ENCODE measurements at places on chromosomes 13 and 19. TPM values are rescaled to one million over a fixed set of nuclear protein-coding genes. Genes with fewer than 3 reads are reported as not detected.

Gene TMEM238
- total RNA-seq, result not detected

Gene LILRA2
- total RNA-seq, result not detected

Gene SPACA4
- not detected for total RNA-seq

Gene NALCN
- total RNA-seq, result 5.2 TPM

Gene TNNI3
- not detected for total RNA-seq

Gene SPRED3
- total RNA-seq, result 0.33 TPM

Gene KLF2
- under 0.01 TPM for total RNA-seq

Gene TLE2
- total RNA-seq, result 1.1 TPM

Gene GARIN5B
- total RNA-seq, result not detected

Gene CAB39L
- 21.3 TPM for total RNA-seq

Gene RNF126
- total RNA-seq, result 78.6 TPM

Gene NEK3
- total RNA-seq, result 3.4 TPM

Measured in melanocyte of skin (primary cell).